ENCODE measurements at places on chromosomes 3 and 15.

DNA sequence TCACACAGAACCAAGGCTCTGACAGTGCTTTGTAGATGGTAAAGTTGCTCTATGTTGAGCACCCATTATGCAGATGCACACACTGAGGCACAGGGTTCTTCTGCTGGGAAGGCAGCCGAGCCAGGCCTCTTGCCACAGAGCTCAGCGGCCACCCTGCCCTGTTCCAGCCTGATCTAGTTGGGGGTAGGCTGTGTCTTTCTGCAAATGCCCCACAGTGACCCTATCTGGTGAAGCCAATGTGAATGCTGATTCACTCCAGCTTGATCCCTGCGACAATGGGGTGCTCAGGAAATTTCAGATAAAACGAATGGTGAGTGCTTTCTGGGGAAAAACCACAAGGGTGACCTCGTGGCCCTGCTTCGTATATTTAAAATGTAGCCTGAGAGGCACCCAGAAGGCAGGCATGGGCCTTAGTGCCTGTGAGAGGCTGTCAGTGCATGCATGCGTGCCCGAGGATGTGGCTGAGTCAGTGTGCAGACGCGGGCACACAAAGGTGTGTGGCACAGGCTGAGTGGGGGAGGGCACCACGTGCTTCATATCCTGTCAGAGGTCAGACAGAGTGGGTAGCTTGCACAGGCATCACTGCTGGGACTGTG is 85.7 kb downstream of the ATP2B2 start:
- H3K36me3 ChIP-seq: no peaks in the 10 kb centered on the region
- no peak overlapping the region for H3K4me3 ChIP-seq
- DNase-seq: no peak

DNA sequence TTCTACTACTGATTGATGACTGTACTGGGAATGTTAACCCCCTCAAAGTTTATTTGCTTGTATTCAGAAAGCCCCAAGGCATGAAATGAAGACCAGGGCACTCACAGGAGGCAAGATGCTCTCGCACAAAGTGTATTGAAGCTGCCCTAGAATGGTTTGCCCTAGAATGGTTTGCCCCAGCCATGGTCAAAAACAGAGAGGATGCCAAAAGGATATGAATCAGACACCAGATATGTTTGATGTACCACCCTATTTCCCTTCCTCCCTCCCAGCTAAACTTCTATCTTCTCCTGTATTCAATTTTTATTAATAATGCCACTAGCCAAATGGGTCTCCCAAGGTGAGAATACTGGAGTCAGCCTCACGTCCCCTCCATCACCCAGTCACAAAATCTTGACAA is 101.3 kb downstream of the TMCO5A start:
- DNase-seq: no peak
- H3K4me3 ChIP-seq: no peak overlapping the region
- H3K27ac ChIP-seq: no peak overlapping the region
- H3K4me1 ChIP-seq: peaks cover 4% of the 10 kb centered on the region
- H3K36me3 ChIP-seq: no peaks in the 10 kb centered on the region

DNA sequence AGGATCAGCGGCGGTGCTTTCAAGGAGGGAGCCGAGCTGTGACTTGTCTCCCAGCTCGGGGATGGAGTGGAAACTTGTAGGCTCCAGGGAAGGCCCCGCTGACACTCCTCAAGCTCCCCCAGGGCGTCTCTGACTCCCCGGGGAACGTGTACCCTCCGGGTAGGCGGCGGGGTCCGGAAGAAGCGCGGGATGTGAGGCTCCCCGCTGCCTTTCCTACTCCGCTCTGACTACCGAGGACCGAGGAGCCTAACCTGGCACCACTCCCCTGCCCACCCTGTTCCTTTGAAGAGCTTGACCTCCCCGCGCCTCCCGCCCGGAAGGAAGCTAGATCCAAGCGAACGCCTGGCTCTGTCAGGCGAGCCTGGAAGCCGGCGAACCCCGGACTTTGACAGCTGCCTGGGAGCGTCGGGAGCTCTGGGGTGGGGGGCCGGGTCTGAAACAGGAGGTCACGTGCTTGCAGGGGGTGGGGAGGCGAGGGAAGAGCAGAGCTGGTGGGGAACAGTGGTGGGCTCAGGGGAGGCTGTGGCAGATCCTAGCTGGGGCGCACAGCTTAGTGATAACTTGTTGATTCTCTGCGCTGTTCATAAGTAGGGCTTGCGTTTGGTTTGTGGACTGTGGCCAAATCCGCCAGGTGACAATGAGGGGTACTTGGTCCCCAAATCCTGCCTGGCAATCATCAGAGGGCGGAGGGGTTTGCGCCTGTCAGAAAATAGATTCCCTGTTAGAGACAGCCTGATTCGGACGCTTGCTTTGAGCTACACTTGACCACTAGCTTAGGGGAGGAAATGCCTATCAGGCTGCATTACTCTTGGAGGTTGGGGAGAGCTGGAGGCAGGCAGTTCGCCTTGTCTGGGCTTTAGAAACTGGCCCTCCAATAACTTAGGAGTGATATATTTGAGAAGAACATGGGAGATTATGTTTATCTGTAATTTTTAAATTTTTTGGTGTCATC is 1.2 kb downstream of the CLSTN2 start:
- DNase-seq: peak; percentile 20
- H3K36me3 ChIP-seq: no peaks in the 10 kb centered on the region
- H3K4me3 ChIP-seq: peak overlapping the region; percentile 77
- H3K27me3 ChIP-seq: peaks cover 31% of the 10 kb centered on the region
- H3K4me1 ChIP-seq: peaks cover 12% of the 10 kb centered on the region

DNA sequence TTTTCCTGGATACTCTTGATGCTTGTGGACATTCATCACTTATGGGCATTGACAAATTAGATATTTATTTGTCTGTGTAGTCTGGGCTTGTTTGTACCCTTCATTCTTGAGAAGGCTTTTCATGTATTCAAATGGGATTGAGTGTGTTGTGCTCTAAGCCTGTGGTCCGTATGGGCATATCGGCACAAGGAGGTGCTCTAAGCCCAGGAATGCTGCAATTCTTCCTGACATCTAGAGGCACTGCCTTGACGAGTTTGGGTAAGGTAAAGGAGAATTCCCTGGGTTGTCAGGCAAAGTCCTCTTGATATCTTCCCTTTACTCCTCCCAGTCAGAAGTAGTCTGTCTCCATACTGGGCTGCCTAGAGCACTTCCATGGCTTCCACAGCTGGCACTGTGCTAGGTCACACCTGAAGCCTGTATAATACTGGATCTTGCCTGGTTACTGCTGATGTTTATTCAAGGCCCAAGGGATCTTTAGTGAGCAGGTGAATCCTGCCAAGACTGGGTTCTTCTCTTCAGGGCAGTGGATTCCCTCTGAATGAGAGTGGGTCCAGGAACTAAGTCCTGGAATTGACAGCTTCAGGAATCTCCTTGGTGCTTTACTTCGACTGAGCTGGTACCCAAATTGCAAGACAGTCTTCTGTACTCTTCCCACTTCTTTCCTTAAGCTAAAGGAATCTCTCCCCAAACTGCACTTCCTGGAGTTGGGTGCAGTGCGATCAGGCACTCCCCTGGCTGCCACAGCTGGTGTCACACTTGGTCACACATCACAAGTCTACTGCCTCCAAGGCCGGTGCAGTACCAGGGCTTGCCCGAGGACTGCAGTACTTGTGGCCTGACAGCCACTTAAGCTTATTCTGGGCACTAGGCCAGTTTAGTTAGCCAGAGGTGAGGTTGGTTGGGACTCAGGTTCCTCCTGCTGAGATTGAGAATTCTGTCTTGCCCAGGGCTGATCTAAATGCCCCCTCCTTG is 46.0 kb downstream of the GALK2 start:
- H3K4me1 ChIP-seq: peaks cover 5% of the 10 kb centered on the region
- H3K27me3 ChIP-seq: no peaks in the 10 kb centered on the region
- no peak overlapping the region for H3K4me3 ChIP-seq
- peaks cover 3% of the 10 kb centered on the region for H3K36me3 ChIP-seq

- H3K27ac ChIP-seq: peak overlapping the region; percentile 95
- peaks cover 11% of the 10 kb centered on the region for H3K4me1 ChIP-seq
- peaks cover 20% of the 10 kb centered on the region for H3K36me3 ChIP-seq
Observed at GRCh38 chr3:170726976-170727661, 141.2 kb upstream of the SLC7A14 start.

GRCh38 chr3:158590223-158590622 is 19.2 kb downstream of the MLF1 start:
- H3K27ac ChIP-seq: no peak overlapping the region
- no peak for DNase-seq
- no peaks in the 10 kb centered on the region for H3K4me1 ChIP-seq

- H3K27ac ChIP-seq: no peak overlapping the region
- H3K4me1 ChIP-seq: no peaks in the 10 kb centered on the region
- no peaks in the 10 kb centered on the region for H3K36me3 ChIP-seq
- H3K27me3 ChIP-seq: no peaks in the 10 kb centered on the region
- peak; percentile 46 for DNase-seq
Observed at GRCh38 chr3:28317438-28318022, 31.0 kb upstream of the ZCWPW2 start.

DNA sequence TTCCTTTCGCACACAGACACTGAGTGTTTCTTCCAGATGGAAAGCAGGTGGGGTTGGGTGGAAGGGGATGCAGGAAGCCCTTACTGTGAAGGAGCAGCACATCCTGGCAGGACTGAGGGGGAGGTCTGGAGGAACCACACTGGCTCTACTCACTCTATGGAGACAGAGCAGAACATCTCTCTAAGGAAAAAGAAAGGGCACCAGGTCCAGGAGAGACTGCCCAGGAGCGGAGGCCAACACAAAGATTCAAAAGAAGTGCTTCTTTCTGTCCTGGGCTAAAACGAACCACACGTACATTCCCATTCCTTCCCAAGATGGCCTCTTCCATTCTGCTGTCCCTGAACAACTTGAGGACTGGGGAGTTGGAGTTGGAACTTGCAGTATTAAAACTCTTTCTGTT is 13.8 kb upstream of the VIPR1 start:
- H3K27me3 ChIP-seq: peaks cover 47% of the 10 kb centered on the region
- no peaks in the 10 kb centered on the region for H3K36me3 ChIP-seq
- H3K4me3 ChIP-seq: no peak overlapping the region

- no peaks in the 10 kb centered on the region for H3K27me3 ChIP-seq
- peak; percentile 74 for DNase-seq
Observed at GRCh38 chr3:53287131-53287629, 31.4 kb upstream of the TKT start.

DNA sequence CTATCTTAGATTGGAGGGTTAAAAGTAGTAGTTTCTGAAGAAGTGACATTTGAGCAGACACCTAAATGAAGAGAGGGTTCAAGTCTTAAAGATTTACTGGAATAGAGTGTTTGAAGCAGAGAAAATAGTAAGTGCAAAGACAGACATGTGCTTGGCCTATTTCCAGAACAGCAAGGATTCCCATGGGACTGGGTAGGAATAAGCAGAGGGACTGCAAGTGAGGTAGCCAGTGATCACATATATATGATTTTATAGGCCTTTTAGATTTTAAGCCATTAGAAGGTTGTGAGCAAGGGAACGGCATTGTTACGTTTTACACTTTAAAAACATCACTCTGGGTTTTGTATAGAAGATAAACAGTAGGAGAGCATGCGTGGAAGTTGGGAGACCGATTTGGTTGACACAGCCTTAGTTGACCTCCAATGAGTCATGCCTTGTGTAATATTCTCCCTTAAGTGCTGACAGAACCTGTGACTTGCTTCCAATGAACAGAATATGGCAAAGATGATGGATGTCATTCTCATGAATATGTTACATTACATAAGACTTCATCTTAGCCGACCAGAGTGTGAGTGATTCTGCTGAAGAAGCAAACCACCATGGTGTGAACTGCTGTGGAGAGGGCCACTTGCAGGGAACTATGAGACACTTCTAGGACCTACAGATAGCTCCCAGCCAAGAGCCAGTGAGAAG is 37.1 kb upstream of the SLC4A7 start:
- no peak overlapping the region for H3K4me3 ChIP-seq
- peak; percentile 91 for DNase-seq
- no peak overlapping the region for H3K27ac ChIP-seq
- H3K36me3 ChIP-seq: no peaks in the 10 kb centered on the region
- no peaks in the 10 kb centered on the region for H3K27me3 ChIP-seq

DNA sequence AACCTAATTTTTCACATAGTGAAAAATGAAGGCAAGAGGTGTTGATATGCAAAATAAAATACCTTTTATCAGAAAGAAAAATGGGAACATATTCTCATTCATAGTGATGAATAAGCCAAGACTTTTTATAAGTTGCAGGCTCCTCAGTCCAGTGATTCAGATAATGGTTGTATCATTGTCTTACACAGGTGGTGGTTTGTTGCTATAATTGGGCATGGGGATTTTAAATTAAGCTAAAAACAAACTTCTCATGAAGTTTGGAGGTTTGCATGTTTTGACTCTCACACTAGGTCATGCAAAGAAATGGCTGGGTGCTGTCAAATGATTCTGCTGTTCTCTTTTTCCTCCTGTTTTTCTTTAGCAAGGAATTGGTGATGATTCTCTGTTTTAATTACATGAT is 60.8 kb upstream of the SKIL start:
- no peaks in the 10 kb centered on the region for H3K4me1 ChIP-seq
- H3K4me3 ChIP-seq: no peak overlapping the region
- H3K36me3 ChIP-seq: peaks cover 34% of the 10 kb centered on the region
- H3K27me3 ChIP-seq: no peaks in the 10 kb centered on the region

- DNase-seq: no peak
- H3K4me1 ChIP-seq: peaks cover 2% of the 10 kb centered on the region
- H3K36me3 ChIP-seq: no peaks in the 10 kb centered on the region
- no peak overlapping the region for H3K4me3 ChIP-seq
- no peak overlapping the region for H3K27ac ChIP-seq
Observed at GRCh38 chr3:72086743-72087087, 301.8 kb upstream of the PROK2 start.

GRCh38 chr3:160643994-160644393 is 33.0 kb upstream of the ARL14 start:
- no peaks in the 10 kb centered on the region for H3K27me3 ChIP-seq
- DNase-seq: no peak
- no peaks in the 10 kb centered on the region for H3K4me1 ChIP-seq
- H3K27ac ChIP-seq: no peak overlapping the region

DNA sequence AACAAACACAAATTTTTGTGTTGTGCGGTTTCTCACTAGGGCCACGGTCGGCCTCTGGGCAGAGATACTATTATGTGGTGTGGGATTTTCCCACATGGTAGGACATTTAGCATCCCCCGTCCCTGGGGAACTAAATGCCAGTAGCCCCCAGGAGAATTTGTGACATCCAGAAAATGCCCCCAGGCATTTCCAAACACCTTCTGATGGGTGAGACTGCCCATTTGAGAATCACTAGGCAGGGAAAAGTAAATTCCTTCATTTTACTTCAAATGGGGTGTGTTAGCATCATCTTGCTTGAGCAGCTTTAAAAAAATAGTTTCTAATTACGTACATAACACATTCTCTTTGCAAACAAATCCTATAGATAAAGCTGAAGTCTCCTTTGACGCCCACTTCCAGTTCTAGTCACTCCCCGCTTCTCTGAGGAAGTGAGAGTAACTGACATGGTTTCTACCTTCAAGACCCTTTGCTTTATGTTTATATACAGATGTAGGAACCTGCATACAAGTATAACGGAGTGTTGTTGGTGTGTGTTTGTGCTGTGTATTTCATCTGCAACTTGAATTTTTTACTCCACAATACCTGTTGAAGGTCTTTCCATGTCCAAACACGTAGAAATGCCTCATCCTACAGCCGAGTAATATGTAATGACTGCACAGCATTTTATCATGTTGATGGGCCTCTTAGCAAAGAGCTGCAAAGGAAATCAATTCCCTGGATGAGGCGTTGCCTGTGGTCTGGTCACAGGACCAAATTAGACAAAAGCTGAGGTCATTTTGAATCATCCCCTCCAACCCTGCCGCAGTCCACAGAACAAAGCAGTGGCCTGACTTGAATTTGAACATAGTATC is 31.4 kb upstream of the ZBTB38 start:
- no peaks in the 10 kb centered on the region for H3K27me3 ChIP-seq
- peaks cover 18% of the 10 kb centered on the region for H3K4me1 ChIP-seq
- H3K36me3 ChIP-seq: peaks cover 3% of the 10 kb centered on the region
- peak; percentile 85 for DNase-seq
- no peak overlapping the region for H3K4me3 ChIP-seq
- H3K27ac ChIP-seq: no peak overlapping the region

Measured in mesenchymal stem cell (in vitro differentiated cells and primary cell).